T-helper 17 cell (primary cell): ENCODE measurements at places on chromosomes 7 and 10. TPM values are rescaled to one million over a fixed set of nuclear protein-coding genes. Genes with fewer than 3 reads are reported as not detected.

AS3MT gene
- total RNA-seq, result not detected

PAPOLB gene
- total RNA-seq, result not detected

GSTO2 gene
- total RNA-seq, result 1.1 TPM

TRPV5 gene
- not detected for total RNA-seq

TSPAN12 gene
- not detected for total RNA-seq

GRID2IP gene
- 0.18 TPM for total RNA-seq

ZNF804B gene
- not detected for total RNA-seq

CELF2 gene
- total RNA-seq, result 202 TPM

DNA sequence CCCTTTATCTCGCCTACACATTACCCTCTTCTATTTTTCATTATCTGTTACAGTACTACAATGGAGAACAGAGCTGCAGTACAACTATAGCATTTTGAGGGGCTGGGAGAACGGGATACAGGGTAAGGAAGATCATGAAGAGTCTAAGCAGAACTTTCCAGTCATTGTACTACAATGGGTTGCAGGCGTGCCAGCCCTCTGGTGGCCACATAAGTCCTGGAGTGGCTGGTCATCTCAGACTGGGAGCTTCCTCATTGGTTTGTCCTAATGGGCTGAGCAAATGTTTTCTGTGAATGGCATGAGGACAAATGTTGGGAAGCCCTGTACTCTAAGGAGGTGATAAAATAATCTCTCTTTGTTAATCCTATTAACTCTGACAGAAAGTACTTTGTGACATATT, 33.0 kb downstream of the TMEM106B start:
- peaks cover 7% of the 10 kb centered on the region for H3K4me1 ChIP-seq
- H3K27me3 ChIP-seq, result no peaks in the 10 kb centered on the region
- no peaks in the 10 kb centered on the region for H3K36me3 ChIP-seq
- no peak overlapping the region for H3K4me3 ChIP-seq
- no peak for DNase-seq

DNA sequence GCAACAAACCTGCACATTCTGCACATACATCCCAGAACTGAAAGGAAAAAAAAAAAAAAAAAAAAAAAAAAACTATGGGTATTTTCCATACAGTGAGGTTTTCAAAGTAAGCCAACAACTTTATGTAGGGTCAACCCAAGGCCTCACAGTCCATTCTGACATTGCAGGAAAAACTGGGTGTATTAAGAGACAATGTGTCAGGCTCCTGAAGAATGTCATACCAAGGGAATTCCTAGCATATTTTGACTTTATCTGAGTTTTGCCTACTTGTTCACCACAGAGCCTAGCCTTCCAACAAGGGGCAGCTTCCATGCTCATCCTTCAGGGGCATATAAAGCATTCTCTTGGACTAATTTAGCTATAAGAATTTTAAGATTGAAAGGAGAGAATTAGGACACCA, 368.9 kb downstream of the PLXDC2 start:
- H3K27me3 ChIP-seq, result no peaks in the 10 kb centered on the region
- no peak overlapping the region for H3K27ac ChIP-seq
- no peaks in the 10 kb centered on the region for H3K36me3 ChIP-seq
- no peak for DNase-seq

DNA sequence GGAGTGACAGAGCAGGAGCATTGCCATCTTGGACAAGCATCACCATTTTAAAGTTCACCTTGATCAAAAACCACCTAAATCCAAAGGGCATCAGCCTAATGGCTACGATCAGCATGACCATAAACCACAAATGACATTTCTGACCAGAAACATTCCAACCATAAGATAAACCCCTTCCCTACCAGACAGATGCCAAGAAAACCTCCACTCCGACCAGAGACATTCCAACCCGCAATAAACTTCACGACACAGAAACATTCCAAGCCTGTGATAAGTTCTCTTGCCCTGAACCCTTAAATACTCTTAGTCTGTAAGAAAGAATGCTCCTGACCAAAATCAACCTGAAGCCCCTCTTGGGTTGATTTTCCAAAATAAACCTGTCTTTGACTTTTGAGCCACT, 606.9 kb downstream of the POM121L12 start:
- no peaks in the 10 kb centered on the region for H3K4me1 ChIP-seq
- no peak overlapping the region for H3K27ac ChIP-seq
- DNase-seq, result no peak
- H3K4me3 ChIP-seq, result no peak overlapping the region

DNA sequence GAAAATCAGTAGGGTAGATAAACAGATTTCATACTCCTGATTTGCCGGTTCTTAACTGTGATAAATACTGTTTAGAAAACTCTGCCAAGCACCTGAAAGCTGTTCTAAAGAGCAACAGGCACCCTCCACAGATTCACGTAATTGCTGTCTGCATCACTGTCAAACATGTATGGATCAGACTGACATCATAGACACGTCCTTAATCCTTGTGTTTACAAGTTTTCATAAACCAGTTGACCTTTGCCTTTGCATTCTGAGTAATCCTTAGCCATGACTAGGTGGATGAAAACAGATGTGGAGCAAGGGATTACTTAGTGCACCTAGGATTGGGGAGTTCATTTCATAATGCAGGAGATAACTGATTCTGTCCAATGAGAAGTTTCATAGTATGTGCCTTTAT, 41.6 kb downstream of the SLC39A12 start:
- no peak for DNase-seq
- H3K4me1 ChIP-seq, result no peaks in the 10 kb centered on the region
- H3K4me3 ChIP-seq, result no peak overlapping the region
- no peaks in the 10 kb centered on the region for H3K36me3 ChIP-seq
- H3K27ac ChIP-seq, result no peak overlapping the region

DNA sequence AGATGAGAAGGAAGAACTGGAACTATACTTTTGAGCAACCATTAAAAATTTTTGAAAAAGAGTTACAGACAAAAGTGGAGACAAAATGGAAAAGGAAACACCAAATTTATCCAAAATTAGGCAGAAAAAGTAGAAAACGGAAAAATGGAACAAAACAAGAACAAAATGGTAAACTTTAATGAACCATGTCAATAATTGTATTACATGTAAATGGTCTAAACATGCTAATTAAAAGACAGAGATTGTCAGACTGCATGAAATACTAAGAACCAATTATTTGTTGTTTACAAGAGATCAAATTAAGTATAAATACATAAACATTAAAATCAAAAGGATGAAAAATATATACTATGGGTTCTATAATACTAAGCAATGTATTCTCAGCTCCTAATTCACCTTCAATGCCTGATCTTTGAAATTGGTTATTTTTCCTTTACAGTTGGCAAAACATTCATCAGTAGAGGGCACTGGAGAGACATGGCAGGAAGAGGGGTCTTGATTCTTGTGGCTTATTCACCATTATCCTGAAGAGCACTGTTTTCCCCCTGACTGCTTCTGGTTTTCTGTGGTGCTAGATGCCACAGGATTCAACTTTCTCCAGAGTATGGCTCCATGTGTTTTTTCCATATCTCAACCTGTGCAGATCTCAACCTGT, 124.9 kb downstream of the ELFN1 start:
- H3K27ac ChIP-seq, result no peak overlapping the region
- no peaks in the 10 kb centered on the region for H3K36me3 ChIP-seq
- H3K4me3 ChIP-seq, result no peak overlapping the region

GRCh38 chr10:14329746-14330173, 964 bp downstream of the FRMD4A start:
- H3K4me3 ChIP-seq, result no peak overlapping the region
- H3K4me1 ChIP-seq, result no peaks in the 10 kb centered on the region
- no peak overlapping the region for H3K27ac ChIP-seq
- H3K27me3 ChIP-seq, result peaks cover 60% of the 10 kb centered on the region
- no peak for DNase-seq
